ENCODE measurements at places on chromosomes 2 and 18.

GRCh38 chr2:127485051-127485693, 41.1 kb downstream of the IWS1 start:
- no peak for DNase-seq

DNA sequence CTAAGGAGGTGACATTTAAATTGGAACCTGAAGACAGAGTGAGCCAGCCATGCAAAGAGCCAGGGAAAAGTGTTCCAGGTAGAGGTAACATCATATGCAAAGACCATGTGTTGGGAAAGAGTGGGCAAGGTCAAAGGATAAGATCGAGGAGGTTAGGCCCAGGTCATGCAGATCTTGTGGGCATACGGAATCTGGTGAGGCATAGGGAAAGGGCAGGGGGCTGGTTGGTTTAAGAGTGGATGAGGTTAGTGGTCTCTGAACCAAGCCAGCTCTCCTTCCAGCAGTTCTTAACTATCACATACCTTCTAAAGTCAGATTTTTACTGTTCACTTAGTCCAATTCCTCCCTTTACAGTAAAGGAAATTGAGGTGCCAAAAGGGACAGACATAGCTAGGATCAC, 3.0 kb downstream of the ANKRD53 start:
- DNase-seq = no peak

DNA sequence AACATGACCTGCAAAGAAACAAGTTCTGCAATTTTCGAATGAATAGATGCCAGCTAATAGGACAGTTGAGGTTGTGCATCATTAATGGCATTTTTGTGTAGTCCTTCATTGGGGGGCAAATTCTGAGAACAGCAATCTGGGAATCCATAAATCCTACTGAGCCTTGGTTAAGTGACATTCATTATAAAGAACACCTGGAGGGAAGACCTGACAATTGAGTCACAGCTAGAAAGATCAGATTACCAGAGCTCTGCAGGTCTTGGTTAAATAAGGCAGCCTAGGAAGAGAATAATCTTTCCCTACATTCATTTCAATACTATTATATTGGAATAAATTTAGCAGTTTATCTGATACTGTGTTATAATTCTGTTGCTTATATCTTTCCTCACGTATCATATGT, 14.3 kb downstream of the KCNH7 start:
- DNase-seq = no peak

DNA sequence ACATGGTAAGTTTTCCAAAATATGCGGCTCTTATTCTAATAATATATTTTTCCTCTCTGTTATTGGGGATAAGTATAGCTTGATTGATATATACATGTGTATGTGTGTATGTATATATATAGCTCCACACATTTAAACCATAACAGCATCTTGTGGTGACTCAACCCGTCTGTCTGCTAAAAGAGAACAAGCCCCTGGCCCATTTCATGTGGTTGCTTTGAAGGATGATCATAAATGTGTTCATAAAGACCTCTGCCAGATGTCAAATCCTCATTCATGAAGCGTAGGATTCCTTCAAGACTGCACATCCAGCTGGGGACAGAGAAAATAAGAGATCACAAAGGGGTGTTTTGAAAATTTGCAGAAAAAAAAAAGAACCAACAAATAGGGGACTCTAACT, 79.3 kb downstream of the RHOB start:
- DNase-seq = no peak

- no peak for DNase-seq
These were observed 129.9 kb downstream of the SPTBN1 start for GRCh38 chr2:54586062-54586461.

DNA sequence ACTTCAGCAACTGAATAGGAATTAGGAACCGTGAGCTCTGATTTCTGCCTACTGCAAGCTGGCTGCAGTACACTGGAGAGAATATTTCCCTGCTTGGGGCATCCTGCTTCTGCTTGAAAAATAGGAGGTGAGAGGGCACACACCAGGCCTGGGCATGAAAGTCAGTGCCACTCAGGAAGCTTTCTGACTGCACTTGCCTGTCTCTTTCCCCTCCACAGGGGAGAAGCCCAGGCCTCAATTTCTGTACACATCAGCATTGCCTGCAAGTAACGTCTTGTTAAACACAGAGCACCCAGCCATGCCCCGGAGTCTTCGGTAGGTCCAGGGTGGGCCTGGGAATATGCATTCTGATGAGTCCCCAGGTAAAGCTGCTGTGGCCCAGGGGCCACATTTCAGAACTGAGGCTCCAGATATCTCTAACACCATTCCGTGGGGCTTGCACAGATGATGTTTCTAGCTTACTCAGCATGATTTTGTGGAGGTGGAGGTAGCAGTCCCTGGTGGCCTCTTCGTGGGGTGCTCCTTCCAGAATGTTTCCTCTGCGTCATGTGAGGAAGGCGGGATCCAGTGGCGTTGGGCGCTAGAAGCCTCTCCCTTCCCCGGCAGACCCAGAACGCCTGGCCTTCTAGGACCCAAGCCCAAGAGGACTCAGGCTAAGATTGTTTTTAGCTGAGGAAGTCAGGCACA, 114.1 kb downstream of the ZBTB7C start:
- DNase-seq = no peak

DNA sequence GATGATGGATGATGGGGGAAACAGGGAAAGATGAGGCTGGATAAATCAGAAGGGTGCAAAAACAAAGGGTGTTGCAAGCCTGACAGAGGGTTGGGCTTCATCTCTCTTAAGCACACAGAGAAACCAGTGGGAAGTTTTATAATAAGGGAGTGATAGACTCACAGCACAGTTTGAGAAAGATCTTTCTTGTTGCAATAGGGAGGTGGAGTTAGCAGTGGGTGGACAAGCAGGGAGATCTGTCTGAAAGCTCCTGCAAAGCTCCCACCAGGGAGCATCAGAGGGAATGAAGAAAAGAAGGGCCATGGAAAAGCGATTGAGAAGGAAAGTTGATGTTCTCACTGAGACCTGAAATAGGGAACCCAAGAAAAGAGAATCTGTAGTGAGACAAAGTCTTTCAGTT, 64.9 kb downstream of the BOD1L2 start:
- peak; percentile 78 for DNase-seq

DNA sequence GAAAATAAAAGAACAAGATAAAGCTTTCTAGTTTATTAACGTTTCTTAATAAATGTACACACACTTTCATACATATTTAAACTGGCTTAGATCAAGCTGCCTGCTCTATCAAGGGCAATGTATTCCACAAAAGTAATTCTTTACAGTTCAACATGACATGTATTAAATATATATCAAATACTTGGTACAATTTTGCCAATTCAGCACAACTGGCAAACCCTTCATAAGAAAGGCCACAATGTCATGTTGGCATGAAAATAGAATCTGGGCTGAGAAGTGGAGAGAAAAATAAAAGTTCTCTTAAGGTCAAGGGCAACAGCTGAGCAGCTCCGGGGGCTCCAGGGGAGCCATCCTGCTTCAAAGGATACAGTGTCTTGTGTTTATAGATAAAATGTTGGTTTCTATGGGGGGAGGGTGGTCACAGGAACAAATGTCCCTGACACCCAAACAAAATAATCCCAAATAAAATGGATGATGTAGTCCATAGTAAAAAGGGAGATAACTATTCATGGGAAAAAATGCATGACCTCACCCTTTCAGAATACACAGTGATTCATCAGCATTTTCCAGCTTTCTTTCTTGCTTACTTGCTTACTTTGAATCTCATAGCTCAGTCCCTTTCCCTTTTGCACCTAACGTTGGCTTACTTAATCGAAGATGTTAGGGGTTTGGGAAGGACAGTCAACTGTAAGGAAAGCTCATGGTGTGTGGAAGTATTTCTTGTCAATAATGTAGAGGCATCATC, 494.9 kb downstream of the NYAP2 start:
- DNase-seq = no peak

DNA sequence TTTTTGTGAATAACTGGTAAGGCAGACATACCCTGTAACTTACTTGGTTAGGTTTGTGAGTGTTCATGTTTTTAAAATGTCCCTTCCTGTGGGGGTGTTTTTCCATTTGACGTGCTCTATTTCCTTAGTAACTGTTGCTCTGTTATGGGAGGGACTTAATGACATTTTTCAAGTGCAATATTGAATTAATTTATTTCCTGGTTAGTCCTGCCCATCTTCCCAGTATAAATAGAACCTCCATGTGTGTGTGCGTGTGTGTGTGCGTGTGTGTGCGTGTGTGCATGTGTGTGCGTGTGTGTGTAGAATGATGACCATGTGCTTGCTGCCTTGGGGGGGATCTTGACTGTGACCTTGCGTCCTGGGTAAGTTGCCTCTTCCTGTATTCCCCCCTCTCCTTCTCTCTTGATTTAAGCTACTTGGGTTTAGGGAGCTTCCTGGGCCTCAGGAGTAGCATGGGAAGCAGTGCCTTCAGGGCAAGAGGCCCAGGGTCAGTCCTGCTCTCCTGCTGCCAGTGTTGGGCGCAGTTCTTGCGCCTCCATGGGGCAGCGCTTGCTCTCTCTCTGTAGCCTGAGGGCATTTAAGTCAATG, 163.9 kb downstream of the LDLRAD4 start:
- DNase-seq = no peak

DNA sequence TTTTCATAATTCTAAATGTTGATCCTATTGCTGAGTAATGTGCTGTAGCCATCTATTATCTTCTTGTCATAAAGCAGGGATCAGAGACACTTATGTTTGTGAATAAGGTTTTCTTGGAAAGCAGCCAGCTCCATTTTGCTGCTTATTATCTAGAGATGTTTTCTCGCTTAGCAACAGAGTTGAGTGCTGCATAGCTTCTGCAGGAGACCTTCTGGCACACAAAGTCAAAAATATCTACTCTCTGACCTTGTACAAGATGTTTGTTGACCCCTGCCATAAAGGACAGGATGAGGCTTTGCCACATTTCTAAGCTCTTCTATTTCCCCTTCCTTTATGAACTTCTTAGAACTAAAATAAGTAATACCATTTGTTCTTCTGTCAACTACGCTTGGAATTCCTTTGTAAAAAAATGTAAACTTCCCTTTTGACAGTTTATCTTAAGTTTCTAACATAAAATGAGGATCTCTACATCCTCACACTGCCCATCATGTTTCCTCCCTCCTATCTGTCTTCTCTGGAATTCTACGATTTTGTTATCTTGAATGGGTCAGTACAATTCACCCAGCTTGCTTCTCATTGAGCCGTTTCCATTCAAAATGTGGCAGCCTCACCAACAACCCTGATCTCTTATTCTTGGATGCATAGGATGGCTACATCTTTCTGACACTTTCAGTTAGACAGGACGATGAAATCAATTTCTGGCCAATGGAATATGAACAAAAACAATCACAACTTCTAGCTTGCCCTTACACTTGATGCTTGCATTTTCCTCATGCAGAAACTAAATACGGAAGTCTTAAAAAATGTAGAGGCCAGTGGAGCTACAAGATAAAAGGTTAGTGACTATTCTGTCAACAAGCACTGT, 1377.0 kb downstream of the SUCLG1 start:
- DNase-seq = no peak

DNA sequence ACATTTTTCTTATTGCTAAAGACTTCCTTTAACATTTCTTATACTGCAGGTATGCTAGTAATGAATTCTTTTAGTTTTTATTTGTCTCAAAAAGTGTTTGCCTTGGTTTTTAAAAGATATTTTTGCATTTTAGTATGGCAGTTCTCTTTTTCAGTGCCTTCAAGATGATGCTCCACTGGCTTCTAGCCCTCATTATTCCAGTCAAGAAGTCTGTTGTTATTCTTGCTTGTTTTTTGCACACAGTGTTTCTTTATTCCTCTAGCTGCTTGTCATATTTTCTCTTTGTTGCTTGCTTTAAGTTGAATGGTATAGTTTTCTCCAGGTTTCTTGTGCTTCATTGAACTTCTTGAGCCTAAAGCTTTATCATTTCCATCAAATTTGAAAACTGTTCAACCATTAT, 158.0 kb upstream of the SPHKAP start:
- DNase-seq = no peak

DNA sequence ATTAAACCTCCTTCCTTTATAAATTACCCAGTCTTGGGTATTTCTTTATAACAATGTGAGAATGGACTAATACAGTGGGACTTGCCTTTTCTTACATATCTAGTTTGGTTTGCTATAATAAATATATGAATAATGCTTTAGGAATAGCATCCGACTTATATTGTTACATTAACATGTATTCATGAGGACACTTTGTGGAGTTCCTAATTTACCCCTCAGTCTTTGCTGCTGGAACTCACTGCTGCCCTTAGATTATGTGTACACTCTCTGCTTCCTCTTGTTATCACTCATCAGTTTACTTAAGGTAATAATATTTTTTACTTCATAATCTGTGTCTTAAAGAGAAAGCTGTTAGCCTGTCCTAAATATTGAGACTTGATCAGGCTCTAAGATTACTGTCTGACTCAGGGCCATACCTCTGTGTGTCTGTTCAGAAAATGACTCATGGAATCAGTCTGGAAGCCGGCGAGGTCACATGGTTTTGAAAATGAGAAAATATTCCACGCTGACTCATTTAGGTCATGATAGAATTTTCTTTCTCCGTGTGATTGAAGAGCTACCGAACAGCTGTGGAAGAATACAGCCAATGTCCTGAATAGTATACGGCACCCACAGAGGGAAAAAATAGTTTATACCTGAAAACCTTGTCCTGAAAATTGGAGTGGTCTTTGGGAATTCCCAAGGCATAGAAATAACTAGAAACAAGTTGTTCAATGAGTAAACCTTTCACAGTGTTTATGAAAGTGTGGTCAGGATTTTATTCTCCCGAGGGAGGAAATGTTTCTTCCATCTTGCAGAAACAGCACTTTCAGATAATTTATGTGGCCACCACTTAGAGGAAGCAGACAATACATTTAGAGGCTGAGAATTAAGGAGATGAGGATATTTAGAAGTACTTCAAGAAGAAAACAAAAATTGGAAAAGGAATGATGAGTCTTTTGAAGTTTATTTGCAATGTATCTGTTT, 156.4 kb downstream of the DSEL start:
- peak; percentile 68 for DNase-seq

DNA sequence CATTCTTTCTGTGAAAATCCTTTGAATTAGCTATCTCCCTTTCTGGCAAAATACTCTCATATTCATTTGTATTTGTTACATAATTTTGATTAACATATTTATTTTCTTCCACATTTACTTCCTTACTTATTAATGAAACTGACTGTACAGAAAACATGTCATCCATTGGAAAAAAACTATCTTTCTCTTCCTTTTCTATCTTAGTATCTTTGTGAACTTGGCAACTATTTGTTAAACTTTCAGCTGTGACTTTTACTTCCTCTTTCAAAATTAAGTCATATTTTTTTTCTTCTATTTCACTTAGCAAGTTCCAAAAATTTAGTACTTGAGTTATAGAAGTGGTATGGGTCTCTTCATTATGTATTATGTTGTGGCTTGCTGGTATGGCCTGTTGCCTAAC, 2.6 kb downstream of the RAD51AP2 start:
- no peak for DNase-seq

GRCh38 chr18:25136416-25137196, 215.4 kb downstream of the ZNF521 start:
- DNase-seq = no peak

GRCh38 chr2:216298719-216299495, 73.4 kb downstream of the MARCHF4 start:
- no peak for DNase-seq

DNA sequence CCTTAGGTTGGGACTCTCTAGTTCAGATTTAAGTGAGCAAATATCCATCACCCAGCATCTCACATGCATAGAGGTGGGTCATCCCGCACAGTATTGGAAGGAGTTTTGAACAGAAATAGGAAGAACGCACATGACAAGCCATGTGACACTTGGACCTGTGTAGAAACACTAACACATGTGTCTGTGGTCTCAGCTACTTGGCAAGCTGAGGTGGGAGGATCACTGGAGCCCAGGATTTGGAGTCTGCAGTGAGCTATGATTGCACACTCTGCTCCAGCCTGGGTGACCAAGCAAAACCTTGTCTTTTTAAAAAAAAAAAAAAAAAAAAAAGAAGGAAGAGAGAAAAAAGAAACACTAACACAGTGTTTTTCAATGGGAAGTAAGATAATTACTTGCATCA, 5.4 kb upstream of the MTCL1 start:
- DNase-seq = no peak

Data from putamen (tissue), 1 donor.